ENCODE measurements at places on chromosomes 5 and 9.

DNA sequence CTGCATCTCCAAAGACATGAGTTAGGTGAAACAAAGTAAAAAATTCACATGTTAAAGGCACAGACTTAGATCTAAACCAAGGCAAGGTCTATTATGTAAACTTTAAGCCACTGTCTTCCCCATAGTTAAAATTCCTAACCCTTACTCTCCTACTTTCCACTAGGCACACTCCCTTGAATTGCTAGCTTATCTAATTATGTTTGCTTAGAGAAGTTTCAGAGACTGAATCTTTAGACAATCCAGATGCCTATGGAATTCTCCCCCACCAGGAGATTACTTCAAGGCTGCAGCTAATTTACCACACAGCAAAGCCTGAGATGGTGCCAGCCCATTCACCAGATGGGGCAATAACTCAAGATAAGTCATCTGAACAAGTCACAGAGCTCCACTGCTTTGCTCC is 803.1 kb upstream of the COX7C start:
- no peak for DNase-seq

DNA sequence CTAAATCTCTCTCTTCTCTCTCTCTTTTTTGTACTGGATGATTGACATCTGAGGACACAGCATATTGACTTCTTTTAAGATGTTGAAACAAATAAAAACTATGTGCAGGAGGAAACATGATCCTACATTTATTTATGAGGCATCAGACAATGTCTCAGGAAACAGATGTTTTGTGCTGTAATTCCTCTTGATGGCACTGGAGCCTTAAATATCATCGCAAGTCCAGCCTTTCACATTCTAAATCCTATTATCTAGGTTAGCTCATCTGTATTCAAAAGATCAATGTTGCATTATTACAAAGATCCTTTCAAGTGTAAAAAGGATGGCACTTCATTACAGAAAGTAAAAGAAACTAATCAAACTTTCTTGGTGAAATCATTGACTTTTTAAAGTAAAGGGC is 63.9 kb downstream of the MAT2B start:
- DNase-seq = no peak

DNA sequence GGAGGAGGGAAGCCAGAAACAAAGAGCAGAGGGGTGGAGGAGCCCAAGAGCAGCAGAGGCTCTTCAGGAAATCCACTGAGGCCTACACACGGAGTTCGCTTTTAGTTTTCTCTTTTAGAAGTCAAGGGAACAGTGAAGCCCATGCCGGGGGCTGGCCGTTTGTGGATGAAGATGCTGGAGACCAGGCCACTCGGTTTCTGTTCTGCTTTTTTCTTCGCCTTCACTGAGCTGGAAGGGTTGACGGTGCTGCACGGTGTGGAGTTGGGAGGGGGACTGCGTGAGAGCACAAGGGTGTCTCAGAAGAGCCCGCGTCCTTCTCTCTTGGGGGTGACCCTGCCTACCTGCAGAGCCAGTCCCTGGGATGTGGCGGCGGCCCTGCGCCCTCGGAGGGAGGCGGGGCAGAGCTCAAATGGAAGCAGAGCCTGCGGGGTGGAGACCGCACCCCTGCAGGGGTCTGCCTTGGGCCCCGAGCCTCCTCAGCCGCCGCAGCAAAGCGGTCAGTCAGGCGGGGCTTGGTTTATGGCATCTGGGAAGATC is 68.5 kb upstream of the CACNA1B start:
- DNase-seq = no peak

- DNase-seq = no peak
Observed at GRCh38 chr9:96852676-96853075, 1.6 kb downstream of the ZNF782 start.

GRCh38 chr9:13992138-13993088 is 321.5 kb downstream of the NFIB start:
- no peak for DNase-seq

- DNase-seq = no peak
Observed at GRCh38 chr5:8258801-8259200, 389.9 kb downstream of the MTRR start.

DNA sequence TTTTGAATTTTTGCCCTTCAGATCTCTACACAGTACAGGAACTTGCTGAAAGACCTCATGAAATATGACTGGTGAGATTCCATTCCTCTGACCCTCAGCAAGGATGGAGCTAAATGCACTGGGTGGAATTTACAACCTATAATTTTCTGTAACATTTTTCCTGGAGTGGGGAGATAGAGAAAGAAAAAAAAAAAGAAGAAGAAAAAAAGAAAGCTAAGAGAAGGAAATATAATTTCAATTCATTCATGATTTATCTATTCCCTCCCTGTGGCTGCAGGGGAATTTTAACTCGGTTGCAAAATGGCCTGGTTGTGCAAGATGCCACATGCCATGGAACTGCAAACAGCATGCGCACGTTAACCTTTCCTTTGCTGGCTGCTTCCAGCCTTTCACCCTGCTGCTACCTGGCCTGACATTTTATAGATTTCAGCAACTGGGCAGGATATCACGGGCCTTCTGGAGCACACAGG is 155.4 kb downstream of the FSTL4 start:
- DNase-seq = no peak

GRCh38 chr9:37433867-37434371 is 11.4 kb downstream of the GRHPR start:
- no peak for DNase-seq

GRCh38 chr9:106869458-106869857 is 6.5 kb downstream of the ZNF462 start:
- DNase-seq = no peak
